NCI-H1694 (cell line): ENCODE measurements at places on chromosomes 2 and 18.
A peak's percentile ranks its signal among the peaks of the same experiment; 100 is the strongest.

GRCh38 chr18:68484241-68484640 lies 230.7 kb downstream of the TMX3 start:
- DNase-seq: no peak

- no peak for DNase-seq
These were observed 248.8 kb upstream of the SLC39A10 start for GRCh38 chr2:195408196-195408595.

DNA sequence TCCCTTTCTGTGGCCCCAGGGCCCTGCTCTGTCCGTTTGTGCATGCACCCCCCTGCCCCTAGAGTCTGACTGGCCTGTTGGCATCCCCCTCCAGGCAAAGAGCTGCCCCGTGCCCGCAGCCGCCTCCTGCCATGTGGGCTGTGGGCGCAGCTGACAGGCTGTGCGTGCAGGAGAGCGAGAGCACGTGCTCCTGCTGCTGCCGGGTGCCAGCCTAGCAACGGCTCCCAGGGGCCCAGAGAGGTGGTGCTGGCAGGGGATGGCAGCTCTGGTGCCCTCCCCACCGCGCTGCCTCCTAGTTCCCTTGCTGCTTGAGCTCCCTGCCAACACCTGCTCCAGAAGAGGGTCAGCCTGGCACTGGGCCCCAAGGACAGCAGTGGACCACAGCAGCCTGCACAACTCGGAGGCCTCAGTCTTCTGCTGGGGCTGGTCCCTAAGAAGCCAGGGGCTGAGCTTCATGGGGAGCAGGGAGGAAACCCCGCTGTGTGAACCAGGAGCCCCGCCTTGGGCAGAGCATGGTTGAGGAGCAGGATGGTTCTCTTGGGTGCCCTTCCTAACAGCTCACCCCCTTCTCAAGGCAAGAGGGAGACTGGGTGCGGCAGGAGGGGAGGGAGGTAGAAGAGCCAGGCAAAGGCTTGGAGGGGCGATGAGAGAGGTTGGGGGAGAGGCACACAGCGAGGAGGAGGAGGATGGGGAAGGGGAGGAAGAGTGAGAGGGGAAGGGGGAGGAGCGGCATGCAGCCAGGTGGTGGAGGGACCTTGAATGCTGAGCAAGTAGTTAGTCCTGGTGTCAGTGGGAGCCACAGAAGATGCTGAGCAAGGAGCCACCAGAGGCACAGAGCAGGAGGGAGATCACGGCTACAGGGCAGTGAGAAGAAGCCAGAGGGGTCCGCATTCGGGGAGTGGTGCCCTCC lies 23.8 kb upstream of the PTMA start:
- DNase-seq: peak; percentile 61

DNA sequence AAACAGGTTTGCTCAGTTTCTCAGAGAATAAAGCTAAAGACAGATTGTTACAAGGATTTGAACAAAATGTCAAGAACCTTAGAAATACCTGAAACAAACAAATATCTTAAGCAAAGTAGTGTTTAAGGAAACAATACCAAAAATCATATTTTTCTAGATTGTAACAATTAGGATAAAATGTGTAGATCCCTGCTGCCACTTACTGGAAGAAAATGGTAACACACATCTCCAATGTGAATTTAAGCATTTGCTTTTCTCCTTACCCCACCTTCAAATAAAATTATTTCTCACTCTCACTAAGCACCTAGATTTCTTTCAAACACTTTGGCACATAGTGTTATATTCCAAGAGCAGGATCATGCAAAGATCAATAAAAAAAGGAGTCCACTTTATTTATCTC lies 34.9 kb downstream of the SUCLG1 start:
- peak; percentile 33 for DNase-seq

DNA sequence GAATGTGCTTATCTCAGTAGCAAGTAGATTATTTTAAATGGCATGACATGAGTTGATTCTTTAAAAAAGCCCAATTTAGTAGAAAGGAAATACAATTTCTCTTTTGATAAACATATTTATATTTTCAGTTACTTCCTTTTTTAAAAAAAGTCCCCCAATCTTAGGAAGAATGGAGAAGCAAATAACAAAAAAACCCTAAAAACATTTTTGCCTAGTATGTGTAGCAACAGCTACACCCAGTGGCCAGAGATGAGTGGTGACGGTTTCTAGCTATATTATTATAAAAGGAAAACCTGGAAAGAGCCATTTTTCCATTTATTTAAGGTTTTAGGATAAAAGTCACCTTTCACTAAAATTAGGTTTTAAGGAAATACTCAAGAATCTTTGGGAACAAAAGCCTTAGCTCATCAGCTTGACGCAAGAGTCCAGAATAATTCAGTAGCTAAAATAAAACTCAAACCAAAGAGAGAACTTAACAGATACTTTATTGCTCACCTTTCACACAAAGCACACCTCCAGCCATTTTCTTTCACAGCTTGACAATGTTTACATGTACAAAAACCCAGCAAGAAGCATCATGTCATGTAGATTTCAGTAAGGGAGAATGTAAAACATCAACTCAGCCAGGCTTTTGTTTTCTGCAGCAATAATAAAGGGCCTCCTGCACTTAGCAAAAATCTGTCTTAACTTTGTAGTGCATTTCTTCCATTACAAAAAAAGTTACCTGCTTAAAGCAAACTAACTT lies 15.7 kb downstream of the FAM98A start:
- DNase-seq: peak; percentile 39

DNA sequence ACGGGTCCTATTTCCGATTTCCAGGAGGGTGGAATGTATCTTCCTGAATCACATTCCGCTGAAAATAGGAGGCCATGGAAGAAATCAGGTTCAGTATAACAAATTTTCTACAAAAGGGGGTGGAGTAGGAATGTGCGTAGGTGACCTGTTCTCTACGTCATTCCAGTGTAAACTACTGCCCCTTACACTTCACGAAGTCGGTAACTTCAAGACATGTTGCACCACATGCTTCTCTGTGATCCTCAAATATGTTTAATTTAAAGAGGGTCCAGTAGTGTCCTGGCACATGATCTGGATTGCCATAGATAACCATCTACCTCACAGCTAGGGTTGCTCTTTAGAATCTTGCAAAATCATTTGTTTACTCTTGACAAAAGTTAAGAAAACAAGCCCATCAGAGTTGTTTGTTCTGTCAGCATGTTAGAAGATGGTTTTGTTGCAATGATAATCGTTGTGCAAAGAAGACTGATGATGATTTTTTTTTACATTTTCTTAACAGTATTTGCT lies 7.5 kb upstream of the CPS1 start:
- no peak for DNase-seq

GRCh38 chr2:181289698-181290097 lies 167.5 kb upstream of the ITGA4 start:
- no peak for DNase-seq

GRCh38 chr2:9800975-9801726 lies 42.1 kb upstream of the TAF1B start:
- no peak for DNase-seq

- DNase-seq: no peak
These were observed 25.3 kb downstream of the MBP start for GRCh38 chr18:77107292-77107691.

DNA sequence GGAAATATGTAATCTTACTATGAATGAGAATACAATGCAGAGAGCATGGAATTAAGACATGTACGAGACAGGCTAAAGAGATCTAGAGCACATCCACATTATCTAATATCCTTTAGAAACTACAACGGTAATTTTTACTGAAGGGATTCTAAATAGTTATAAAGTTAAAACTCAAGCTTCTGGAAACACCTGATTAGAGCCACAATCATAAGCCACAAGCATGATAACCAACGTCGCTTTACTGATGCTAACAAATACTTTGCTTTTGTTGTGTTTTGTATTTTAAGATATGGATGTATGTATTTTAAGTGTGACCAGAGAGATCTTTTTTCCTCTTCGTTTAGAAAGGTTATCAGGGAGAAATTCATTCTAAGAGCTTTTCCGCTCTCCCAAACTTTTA lies 44.0 kb upstream of the STK17B start:
- no peak for DNase-seq

DNA sequence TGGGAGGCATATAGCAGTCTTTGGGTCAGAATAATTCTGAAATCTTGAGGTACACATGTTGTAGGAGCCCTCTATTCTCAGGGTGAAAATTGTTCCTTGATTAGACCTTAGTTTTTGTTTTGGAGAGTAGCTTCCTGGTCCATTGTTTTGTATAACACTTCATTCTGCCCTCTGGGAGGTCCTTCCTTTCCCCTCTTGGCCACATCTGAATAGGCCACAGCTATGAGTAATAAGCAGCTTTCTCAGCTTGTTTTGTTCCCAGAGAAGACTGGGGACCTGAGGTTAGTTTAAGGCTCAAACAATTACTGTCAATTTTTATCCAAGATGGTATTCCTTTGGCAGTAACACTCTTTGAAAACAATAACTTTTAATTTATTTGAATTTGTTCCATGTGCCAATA lies 72.6 kb upstream of the NOL4 start:
- no peak for DNase-seq

- DNase-seq: no peak
These were observed 86.1 kb downstream of the CACNB4 start for GRCh38 chr2:152012697-152013096.

DNA sequence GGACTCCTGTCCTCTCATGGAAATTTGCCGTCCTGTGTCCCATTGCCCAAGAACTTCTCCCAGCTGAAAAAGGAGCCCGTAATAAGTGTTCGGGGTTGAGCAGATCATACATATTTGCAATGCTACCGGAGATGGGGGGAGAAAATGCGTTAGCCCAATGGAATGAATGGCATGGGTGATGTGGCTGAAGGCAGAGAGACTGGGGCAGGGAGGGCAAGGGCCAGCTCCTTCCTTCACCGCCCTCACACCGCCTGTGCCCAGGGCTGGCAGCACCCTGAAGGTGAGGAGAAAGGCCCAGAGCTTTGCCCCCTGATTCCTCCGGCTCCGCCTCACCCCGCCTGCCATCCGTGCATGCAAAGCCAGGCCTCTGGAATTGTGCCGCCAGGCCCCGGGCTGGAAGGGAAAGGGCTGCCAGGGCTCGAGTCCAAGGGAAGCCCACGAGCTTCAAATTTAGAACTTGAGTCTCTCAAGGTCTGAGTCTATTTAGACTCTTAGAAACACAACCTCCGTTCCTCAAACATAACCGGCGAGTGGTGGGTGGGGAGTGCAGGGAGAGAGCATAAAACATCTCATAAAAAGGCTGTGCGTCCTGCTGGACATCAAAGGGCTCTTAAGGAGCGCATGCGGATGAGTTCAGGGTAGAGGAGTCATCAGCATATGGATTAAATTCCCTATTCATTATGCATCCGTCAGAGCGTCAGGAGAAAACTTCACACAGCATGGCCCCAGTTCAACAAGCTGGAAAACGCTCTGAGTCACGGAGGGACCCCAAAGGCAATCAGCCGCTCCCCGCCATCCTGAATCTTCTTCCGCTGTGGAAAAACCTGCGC lies 121.7 kb upstream of the GLI2 start:
- DNase-seq: no peak

GRCh38 chr18:59617468-59617932 lies 79.7 kb downstream of the CCBE1 start:
- no peak for DNase-seq

GRCh38 chr2:212926940-212927339 lies 224.5 kb downstream of the IKZF2 start:
- DNase-seq: no peak

DNA sequence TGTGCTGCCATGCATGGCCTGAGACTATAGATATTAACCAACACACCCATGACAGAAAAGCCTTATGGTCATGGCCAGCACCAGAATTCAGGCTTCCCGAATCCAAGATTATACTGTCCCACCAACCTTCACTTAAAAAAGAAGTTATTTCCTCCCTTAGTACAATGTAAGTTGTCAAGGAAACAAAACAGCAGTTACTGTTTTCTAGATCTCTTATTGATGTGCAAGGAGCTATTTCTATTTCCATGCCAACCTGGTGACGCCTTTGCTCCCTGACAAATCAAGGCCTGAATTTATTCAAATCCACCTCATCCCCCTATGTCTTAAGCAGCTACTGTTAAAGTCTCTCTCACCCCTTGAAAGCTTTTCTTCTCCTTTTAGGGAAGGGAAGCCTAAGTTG lies 249.3 kb downstream of the ZNF521 start:
- DNase-seq: no peak

- DNase-seq: no peak
These were observed 53.7 kb downstream of the MCFD2 start for GRCh38 chr2:46861916-46862315.

- DNase-seq: no peak
These were observed 114.1 kb downstream of the ALPK2 start for GRCh38 chr18:58514773-58515172.

DNA sequence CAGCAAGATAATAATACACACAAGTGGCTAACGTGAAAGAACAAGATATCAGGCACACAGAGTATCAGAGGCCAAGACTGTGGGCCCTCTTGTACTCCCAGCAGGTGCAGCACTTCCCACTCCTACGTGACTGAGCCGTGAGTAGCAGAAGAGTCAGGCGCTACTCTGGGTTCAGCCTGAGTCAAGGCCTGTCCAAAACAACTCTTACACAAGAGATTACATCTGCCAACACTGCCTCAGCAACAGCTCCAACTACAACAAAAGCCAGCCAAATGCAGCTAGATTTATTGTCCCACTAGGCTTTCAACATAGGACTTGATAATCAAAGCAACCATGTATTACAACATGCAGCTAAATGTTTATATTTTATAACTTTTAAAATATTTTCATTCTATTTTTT lies 56.2 kb downstream of the ITSN2 start:
- DNase-seq: no peak

DNA sequence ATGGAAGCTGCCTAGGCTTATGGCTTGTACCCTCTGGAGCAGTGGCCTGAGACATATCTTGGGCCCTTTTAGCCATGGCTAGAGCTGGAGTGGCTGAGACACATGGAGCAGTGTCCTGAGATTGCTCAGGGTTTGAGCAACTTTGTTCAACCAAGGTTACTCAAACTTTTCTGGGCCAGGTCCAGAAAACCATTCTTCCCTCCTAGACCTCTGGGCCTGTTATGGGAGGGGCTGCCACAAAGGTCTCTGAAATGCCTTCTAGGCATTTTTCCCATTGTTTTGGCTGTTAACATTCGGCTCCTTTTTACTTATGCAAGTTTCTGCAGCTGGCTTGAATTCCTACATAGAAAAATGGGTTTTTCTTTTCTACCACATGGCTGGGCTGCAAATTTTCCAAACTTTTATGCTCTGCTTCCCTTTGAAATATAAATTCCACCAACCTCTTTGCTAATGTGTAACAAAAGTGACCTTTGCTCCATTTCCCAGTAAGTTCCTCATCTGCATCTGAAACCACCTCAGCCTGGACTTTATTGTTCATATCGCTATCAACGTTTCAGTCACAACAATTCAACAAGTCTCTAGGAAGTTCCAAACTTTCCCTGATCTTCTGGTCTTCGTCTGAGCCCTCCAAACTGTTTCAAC lies 84.9 kb upstream of the MAP4K3 start:
- no peak for DNase-seq

GRCh38 chr2:187198136-187198535 lies 249.9 kb downstream of the CALCRL start:
- no peak for DNase-seq

DNA sequence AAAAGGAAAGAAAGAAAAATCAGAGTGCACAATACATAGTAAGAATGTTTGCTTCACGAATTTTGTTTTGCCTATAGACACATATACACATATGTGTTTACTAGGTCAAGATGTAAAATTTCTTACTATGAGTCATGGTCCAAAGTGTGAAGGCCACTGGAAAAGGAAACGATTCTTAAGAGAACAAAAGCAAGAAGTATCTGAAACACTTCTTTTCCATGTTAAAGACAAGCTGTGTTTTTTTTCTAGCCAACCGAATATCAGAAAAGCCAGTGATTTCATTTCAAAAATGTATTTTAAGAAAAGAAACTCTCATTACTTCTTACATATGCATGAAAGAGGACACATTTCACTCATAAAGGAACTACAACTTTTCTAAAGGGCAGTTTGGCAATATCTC lies 24.9 kb downstream of the PECR start:
- DNase-seq: no peak

- DNase-seq: no peak
These were observed 11.1 kb upstream of the SLC66A3 start for GRCh38 chr2:11144077-11144737.
